ENCODE measurements at places on chromosomes 13 and 19.
A peak's percentile ranks its signal among the peaks of the same experiment; 100 is the strongest.

GRCh38 chr19:15666883-15667282, 6.0 kb upstream of the CYP4F12 start:
- DNase-seq = no peak

DNA sequence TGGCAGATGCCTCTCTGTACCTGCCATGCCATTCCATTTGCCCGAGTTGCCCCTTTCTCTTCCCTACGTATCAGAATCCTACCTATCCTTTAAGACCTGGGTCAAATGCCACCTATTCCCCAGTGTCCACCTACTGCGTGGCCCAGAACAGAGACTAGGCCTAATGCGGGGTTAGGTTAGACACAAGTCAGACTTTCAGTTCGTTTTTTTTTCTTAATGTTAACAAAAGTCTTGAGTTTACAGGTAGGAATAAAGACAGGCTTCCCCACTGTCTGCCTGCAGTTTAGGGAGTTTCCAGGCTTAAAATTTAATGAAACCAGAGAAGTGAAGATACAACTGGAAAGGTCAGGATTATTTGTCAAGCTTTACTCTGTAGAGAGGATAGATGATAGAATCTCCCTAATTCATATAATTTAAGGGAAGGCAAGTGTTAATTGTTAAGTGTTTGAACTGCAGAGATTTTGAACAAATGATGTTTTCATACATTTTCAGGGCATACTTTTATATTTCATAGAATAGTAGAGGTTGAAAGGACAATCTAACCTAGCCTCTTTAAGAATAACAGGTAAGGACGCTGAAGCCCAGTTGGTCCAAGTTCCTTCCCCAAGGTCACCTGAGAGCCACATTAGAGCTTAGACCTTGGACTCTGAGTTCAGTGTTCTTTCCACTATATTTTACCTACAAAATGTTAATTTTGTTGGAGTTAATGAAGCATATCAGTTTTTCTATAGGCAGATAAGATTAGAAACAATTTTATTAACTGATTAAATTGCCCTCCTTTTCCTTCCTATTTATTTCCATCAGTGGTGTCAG, 35.8 kb downstream of the FRY start:
- DNase-seq = no peak

- DNase-seq = no peak
These were observed 54.9 kb downstream of the SLITRK1 start for GRCh38 chr13:83827338-83827737.

GRCh38 chr19:16698914-16699313, 20.7 kb upstream of the NWD1 start:
- DNase-seq = no peak

DNA sequence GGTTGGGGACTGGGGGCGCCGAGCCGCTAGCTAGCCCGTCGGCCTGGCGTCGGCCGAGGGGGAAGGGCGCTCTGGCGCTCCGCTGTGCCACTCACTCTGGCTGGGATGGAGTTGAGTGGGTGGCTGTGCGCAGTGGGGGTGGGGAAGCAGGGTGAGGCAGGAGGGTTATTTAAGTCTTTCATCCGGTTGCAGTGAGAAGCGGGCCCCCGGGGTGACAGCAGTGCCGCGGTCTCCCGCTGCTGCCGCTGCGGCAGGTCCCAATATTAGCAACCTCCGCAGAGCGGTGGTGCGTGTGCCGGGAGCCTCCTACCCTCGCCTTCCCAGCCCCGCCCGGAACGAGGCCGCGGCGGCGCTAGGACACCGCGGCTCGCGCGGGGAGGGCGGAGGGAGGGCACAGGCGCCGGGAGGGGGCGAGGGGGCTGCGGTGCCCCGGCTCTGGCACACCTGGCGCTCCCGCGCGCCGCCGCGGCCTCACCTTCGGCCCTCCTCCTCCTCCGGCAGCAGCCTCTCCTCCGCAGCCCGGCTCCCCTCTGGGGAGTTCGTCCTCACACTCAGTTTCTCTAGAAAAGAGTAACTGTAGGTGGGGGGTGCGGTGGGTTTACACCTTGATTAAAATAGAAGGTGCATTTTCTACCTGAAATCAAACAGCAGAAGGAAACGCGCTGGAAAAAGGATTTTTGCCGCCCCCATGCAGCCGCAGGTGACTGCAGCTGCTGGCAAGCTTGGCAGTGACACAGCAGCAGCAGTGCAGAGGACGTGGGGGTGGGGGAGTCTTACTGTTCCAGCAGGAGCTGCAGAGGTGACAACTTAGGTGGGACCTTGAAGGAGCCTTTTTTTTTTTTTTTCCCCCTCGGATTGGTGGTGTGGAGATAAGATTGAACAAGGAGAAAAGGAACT, 4.5 kb downstream of the FGF9 start:
- DNase-seq = no peak

GRCh38 chr19:39870171-39870971, 24.2 kb upstream of the FBL start:
- no peak for DNase-seq

GRCh38 chr13:107367258-107367657, 799.3 kb upstream of the ARGLU1 start:
- DNase-seq = no peak

GRCh38 chr13:73168953-73169401, 110.2 kb downstream of the KLF5 start:
- DNase-seq = no peak

DNA sequence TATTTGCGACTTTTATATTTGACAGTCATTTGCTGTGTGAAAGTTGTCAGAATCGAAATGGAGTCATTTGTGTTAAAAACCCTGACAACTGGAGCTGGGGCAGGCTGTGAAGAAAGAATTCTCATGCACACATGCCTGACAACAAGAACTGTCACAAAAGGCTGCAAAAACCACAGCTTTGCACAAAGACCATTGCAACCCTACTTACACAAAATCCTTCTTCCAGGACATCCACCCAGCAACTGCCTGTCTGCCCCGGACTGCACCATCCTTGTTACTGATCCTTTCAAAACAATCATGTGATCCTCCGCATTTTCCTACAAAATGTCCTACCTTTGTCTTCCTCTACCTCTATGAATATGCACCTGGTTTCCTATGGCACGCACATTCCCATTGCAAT, 66.8 kb upstream of the IRS2 start:
- DNase-seq = no peak

DNA sequence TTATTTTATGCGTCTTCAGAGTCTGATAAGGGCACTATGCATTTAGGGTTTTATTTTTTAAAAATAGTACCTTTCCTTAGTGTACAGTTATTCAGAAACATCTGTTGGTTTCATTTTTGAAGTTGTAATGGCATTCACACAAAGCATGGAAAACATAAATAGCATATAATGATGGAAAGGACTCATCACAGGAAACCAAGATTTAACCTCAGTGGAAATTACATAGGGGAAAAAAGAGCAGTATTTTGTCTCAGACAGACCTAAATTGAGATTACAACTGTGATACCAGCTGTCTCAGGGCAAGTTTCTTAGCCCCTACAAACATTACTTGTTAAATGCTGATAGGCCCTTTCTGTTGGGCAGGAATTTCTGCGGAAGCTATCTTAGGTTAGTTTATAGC, 57.2 kb downstream of the NHLRC3 start:
- no peak for DNase-seq

- DNase-seq = no peak
These were observed 282.9 kb downstream of the TSHZ3 start for GRCh38 chr19:31066385-31066784.

GRCh38 chr13:20294497-20294896, 62.4 kb upstream of the GJB6 start:
- DNase-seq = no peak

GRCh38 chr13:105276571-105276970, 1258.9 kb downstream of the EFNB2 start:
- no peak for DNase-seq

- peak; percentile 22 for DNase-seq
These were observed 1.5 kb downstream of the AMER2 start for GRCh38 chr13:25170554-25171111.

DNA sequence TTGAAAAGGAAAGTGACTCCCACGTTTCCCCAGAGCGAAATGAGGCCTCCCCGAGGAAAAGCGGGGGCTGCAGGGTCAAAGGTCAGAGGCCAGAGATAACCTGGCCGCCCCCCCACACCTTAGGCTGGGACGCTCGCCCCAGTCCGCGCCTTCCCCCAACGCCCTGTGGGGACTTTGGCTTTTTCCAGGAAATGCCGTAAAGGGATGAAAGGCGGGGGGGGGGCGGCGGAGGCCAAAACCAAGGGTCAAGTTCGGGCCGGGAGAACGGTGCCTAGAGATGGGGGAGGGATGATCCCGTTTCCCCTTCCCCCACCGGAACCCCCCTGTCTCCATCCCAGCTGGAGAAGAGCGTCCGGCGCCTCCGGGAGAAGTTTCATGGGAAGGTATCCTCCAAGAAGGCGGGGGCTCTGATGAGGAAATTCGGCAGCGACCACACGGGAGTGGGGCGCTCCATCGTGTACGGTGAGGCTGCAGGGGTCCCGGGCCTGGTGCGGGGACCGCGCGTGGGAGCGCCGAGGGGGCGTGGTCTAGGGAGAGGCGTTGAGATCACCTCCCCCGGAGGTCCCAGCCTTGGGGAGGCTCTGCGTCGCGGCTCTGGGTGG, 575 bp downstream of the SHFL start:
- no peak for DNase-seq

DNA sequence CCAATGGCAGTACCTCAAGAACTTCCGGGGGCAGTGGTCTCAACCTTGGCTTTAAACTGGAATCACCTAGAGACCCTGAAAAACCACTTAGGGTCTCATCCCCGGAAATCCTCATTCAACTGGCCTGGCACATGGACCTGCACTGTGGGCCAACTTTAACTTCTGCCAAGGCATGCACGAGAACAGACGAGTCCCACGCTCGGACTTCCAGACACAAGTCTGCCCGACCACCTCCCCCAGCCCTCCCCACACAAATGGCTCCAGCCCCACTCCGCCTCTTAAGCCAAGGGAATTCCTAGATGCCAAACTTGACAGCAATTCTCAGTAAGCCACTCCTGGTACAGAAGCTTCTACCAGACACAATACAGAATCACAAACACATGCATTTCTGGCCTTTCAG, 114.0 kb downstream of the STK24 start:
- DNase-seq = no peak

- DNase-seq = no peak
These were observed 660 bp upstream of the MVB12A start for GRCh38 chr19:17419154-17419620.

GRCh38 chr19:56765137-56765536, 75.4 kb downstream of the PEG3 start:
- DNase-seq = peak; percentile 29

Measured in hematopoietic multipotent progenitor cell (in vitro differentiated cells).